SJCRH30 (cell line): ENCODE measurements at places on chromosomes 6 and 20.

- no peak for DNase-seq
Measured at GRCh38 chr20:12762725-12763124, 246.0 kb upstream of the SPTLC3 start.

GRCh38 chr6:132512342-132512637, 626 bp downstream of the STX7 start:
- no peak for DNase-seq

GRCh38 chr6:134289204-134289575, 28.7 kb downstream of the SGK1 start:
- DNase-seq, result no peak

GRCh38 chr20:17536944-17537444, 5.8 kb upstream of the BFSP1 start:
- peak; percentile 84 for DNase-seq

- no peak for DNase-seq
Measured at GRCh38 chr6:37878150-37878710, 58.7 kb downstream of the ZFAND3 start.

- no peak for DNase-seq
Measured at GRCh38 chr6:159328052-159328451, 158.9 kb downstream of the FNDC1 start.

- DNase-seq, result no peak
Measured at GRCh38 chr20:8633366-8633765, 435.5 kb upstream of the PLCB4 start.

- DNase-seq, result peak; percentile 45
Measured at GRCh38 chr6:137933696-137934095, 66.6 kb downstream of the TNFAIP3 start.

DNA sequence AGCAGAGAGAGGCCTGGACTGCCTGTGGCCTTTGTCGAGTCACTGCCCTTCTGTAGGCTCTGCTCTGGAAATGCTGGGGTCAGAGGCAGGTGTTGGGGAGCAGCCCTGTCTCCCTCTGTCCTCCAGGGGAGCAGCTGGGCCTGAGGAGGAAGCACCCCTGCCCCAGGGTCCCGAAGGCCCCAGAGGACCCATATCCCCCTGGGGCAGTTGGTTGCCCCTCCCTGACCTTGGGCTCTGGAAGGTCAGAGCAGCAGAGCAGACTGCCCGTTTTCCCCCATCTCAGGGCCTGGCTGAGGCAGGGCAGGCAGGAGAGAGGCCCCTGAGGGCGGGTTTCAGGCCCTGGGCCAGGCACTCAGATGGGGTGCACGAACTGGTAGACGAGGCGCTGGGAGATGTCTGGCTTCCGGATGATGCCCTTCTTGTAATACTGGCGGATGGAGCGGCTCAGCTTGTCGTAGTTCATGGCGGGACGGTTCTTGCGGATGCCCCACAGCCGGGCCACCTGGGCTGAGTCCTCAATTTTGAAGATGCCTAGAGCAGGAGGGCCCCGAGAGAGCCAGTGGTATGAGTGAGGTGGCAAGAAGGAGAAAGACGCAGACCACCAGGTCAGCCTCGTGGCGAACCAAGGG, 18.1 kb downstream of the SPDEF start:
- DNase-seq, result no peak

DNA sequence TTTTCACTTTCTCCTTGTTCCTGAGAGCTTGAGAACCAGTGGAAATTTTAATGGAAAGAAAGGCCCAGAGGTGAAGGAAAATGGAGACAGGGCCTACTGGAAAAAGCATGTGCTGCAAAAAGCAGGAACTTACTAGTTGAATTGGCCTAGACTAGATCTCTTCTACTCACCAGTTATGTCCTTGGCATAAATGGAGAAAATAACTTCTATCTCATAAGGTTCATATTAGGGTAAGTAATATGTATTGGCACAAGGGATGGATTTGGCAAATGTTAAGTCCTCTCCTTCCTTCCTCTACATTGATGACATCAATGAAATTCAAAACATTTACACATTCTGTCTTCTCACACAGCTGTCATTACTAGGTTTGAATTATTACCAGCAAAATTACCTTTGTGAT, 74.0 kb downstream of the NDUFAF5 start:
- no peak for DNase-seq

DNA sequence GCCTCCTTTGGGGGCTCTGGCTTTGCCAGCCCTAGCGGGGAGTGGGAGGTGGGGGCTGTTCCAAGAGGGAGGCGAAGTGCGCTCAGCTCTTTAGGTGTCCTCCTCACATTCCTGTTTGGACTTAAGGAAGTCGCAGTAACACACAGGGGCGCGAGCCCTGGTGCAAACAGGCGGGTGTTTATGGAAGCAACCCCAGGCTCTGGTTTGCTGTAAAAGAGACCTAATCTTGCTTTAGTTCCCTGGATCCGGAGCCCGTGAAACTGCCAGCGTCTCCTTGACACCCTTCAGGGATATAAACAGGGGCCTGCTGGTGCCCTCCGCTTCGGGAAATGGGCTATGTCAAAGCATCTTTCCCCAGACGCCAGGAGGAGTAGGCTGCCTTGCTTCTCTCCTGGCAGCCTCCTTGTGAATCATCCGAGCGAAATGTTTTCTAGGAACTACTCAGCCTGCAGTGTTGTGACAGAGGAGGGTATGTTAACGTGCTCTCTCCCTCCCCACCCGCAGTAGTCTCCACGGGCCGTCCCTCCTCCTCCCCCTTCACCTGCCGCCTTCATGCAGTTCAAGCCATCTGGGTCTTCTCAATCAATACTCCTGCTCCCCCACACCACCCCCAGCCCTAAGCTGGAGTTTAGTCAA, 168.0 kb upstream of the LRFN2 start:
- no peak for DNase-seq

- no peak for DNase-seq
Measured at GRCh38 chr6:5679270-5679669, 327.5 kb downstream of the NRN1 start.

DNA sequence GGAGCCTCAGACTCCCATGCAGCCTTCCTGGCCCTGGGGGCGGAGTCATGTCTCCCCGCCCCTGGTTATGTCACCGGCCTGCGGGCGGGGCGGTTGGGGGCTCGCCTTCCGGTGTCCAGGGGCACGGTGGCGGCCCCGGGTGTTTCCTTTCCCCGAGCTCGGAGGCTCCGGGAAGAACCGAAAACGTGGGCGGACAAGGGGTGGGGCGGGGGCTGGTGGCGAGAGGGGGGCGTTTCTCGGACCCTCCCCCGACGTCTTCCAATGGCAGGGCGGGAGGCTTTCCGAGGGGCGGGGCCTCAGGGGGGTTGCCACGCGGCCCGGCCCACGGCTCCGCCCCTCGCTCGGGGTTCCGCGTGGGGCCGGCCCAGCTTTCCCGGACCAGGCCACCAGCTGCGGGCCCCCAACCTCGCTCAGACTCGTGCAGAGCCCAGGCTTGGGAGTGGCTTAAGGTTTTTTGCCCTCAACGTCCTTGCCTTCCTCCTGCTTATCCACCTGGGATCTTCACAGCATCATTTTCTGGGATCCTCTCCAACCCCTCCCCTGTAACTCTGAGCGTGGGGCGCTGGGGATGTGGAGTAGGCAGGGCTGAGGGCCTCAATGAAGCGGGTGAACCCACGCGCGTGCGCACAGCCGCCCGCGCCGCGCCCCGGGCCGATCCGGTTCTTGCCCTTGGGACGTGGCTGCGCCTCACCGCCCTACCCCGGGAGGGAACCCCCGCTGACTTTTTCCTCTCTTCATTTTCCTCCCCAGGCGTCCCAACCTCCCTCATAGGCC, 2.1 kb upstream of the NRN1 start:
- peak; percentile 94 for DNase-seq

GRCh38 chr6:154942770-154943169, 52.3 kb upstream of the TIAM2 start:
- DNase-seq, result no peak

DNA sequence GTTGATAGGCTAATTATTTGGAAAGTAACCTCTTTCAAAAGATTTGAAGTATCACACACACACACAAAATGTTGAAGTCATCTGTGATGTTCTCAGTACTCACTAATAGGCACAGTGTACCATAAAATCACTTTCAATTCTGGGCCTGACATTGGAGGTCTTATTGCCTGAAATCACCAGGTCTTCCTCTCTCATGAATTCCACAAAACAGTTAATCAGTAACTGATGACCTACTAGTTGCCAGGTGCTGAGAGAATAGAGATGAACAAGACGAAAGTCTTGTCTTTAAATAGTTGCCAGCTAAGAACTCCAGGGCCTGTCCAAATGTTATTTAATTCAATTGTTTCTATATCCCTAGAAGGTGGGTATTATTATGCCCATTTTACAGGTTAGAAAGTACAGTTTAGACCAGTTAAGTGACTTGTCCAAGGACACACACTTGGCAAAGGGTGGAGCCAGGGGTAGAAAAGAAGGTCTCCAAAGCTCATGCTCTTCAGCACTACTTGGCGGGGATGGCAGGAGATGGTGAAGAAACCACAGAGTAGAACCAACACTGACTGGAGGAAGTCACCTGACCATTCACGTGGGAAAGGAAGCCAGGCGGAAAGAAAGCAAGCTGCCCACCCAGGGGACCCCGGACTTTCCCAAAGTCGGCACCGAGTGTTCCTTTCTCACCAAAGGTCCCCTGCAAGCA, 116.4 kb downstream of the KIF6 start:
- no peak for DNase-seq

- no peak for DNase-seq
Measured at GRCh38 chr6:136566007-136566487, 15.8 kb upstream of the MAP7 start.

DNA sequence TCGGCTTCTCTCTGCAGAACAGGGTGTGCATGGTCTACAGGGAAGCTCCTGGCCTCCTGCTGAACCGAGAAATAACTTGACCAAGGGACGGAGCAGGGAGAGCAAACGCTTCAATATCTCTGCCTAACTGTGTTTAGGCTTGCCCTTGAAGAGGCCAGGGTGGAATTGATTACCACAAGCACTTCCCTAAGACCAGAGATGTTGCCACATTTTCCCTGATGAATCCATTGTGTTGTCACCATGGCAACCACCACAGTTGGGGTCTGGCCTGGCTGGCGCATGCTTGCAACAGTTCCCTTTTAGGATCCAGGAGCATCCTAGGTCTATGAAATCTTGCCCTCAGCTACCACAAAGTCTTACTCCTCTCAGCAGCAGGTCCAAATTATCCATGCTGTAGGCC, 213.5 kb upstream of the SULF2 start:
- no peak for DNase-seq

DNA sequence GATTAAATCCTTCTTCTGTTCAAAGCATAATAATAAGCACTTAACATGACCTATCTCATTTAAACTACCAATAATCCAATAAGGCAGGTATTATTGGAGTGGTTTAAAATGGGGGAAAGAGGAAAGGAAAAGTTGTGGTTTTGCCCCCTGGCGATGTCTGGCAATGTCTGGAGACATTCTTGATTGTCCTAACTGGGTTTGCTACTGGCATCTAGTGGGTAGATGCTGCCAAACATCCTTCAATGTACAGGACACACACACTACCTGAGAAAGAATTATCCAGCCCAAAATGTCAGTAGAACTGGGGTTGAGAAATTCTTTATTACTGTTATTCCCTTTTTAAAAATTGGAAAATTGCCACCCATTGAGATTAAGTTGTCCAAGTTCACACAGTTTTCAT, 25.2 kb upstream of the SRSF6 start:
- DNase-seq, result no peak

GRCh38 chr6:25487012-25487411, 165.0 kb upstream of the SCGN start:
- no peak for DNase-seq

DNA sequence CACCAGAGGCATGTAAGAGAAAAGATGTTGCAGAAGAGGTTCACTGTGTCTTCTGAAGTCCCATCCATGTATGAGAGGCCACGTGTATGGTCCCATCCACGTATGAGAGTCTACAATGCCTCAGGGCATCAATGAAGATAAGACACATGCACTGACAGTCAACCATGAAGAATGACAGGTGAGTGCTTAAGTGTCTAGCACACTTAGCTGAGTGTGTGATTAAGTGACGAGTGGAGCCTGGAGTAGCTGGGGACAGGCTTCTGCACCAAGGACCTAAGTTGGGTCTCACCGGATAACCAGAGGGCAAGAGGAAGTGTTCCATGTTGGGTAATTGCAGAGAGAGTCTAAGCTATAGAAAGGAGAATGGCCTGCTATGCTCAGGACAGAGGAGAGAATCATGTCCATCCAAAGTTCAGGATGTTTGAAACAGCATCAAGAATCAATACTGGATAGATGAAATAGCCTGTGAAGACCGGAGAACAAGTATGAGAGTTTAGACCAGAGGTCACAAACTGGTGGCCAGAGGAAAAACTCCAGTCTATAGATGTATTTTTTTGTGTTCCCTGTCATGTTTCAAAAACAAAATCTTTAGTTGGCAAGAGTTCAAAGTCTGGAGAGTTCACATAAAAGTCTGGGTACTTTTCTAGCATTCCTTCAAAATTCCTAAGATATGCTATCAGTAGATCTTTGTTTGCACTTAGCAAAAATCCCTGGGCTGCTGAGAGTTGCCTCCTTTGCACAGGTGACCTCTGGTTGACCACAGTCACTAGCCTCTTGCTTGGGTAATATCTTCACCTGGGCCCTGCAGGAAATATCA, 165.8 kb downstream of the KIF16B start:
- DNase-seq, result no peak

DNA sequence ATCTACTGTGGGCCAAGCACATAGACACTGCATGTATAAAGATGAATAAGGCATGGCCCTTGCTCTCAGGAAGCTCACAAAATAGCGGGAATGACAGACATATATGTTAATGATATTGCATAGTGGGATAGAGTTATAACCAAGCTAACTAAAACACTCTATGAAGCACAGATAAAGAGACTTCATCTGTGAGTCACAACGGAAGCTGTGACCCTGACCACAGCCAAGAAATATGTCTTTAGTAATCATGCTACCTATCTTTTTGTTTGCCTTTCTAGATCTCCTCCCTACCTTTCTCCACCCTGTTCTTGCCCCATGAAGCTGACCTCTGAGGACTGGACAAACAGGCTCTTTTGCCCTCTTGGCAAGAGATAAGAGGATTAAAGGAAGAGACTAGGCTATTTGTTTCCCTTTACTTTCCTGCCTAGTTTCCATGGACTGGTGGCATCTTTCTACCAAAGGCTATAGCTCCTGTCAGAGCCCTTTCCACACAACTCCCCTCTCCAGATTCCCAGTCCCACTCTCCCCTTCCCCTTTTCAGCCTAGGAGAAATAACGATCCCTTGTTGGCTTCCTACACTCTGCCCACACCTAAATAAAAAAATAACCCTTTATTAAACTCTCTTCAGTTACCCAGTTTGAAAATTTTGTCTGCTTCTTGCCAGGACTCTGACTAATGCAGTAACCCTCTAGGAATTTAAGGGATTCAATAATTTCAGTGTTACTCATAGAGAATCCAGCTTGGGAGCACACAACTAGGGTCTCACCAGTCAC, 504.9 kb upstream of the MARCKS start:
- no peak for DNase-seq

- DNase-seq, result no peak
Measured at GRCh38 chr6:71035871-71036270, 79.0 kb upstream of the B3GAT2 start.

GRCh38 chr20:18913701-18914100, 100.1 kb downstream of the SCP2D1 start:
- no peak for DNase-seq

- DNase-seq, result no peak
Measured at GRCh38 chr6:48389146-48390043, 278.4 kb upstream of the PTCHD4 start.
